ENCODE measurements at places on chromosomes 6 and 20. TPM values are rescaled to one million over a fixed set of nuclear protein-coding genes. Genes with fewer than 3 reads are reported as not detected.

Gene LY6G6C
- not detected for polyA plus RNA-seq

Gene HLA-DOA
- 4.3 TPM for polyA plus RNA-seq

Gene AVP
- polyA plus RNA-seq, result not detected

DNA sequence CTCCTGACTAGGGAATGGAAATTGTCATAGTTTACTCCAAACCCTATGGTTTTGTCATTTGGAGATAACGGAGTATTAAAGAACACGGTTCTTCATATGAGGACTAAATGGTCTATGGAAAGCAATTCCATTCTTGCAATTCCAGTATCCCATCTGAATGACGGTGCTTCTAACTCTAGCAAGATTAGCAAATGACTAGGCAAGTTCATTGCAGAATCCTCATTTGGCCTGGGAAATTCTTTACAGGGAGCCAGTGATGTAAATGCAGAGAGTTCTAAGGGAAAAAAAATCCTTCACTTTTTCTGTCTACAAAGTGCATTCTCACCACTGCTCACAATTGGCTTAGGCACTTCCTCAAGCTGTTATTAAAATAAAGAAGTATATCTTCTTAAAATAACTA, 111.5 kb downstream of the MOXD1 start:
- no peak for DNase-seq

GRCh38 chr6:111862741-111863140, 10.5 kb downstream of the FYN start:
- no peak for DNase-seq

DNA sequence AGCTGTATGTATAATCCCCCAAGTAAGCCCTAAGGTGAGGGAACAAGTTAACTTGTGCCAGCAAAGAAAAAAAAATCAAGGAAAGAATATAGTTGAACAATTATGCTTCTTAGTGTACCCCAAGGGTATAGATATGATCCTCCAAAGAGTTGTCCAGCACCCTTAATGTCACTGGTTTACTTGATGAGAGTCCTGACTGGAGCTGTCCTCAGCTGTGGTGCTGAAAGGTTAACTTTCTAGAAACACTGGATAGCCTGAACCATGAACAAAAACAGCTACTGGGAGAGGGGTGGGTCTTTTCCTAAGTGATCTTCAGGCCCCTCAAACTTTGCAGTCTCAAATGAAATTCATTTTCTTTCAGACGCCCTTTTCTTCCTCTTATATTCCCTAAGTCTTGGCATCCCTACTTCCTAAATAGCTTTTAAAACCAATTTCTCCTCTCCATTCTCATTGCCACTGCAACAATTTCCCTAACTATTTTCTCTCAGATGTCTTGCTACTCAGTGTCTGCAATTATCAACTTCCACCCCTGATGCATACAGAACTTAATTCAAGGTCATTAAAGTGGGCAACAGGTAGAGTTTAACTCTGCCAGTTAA, 83.5 kb upstream of the PROKR2 start:
- peak; percentile 15 for DNase-seq

DNA sequence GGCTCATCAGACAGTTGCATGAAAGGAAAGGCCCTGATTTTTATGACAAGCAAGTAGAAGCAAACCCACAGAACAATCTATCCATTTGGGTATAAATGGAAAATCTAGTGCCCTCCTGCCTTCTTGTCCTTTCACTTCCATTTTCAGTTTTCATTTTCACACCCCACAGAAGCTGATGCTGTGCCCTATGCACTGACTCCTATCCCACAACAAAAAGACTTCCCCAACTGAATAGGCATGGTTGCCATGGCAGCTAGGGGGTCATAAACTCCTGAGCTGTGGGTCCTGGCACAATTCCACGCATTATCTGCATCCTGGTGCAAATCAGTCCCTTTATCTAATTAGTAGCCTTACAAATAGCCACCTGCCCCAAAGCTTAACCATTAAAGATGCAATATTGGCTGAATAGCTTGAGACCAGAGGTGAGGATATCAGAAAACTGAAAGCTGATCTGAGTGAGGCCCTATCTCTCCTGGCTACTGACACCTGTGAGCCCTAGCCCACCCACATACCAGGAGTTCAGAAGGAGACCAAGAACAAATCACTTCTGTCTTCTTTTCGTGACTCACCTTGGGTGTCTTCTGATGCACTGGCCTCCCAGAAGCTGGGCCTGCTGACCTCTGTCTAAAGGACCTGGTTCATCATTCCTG, 34.9 kb upstream of the HEY2 start:
- no peak for DNase-seq

DNA sequence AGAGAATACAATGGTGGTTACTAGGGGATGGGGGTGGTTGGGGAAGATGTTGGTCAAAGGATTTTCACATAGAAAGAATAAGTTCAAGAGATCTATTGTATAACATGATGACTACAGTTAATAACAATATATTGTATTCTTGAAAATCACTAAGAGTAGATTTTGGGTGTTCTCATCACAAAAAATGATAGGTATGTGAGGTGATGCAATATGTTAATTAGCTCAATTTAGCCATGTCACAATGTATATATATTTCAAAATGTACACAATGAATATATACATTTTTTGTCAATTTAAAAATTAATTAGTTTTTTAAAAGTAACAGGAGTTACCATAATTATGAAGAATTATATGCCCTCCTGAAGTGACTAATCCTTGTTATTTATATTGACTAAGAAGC, 22.3 kb downstream of the ZNF133 start:
- no peak for DNase-seq

GRCh38 chr20:46362921-46363867, 43.2 kb downstream of the ELMO2 start:
- DNase-seq, result no peak

DNA sequence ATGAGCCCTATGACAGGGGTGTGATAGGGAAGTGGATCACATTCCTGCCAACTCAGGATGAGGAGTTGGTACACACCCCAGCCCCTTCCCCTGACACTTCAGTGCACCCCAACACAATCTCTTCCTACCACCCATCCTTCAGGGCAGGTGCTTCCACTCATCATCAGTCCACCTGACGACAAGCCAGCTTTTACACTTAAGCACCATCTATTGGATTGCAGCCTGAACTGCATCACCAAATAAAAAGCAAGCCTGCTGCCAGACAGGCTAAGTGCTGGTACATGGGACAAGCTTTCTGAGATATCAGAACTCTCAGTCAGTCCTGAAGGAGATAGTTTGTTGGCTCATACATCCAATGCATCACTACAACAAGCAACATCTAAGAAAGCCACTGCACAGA, 69.0 kb upstream of the TMEM200A start:
- no peak for DNase-seq

GRCh38 chr6:167735084-167735950, 91.4 kb upstream of the AFDN start:
- no peak for DNase-seq

GRCh38 chr6:19502301-19502700, 334.9 kb upstream of the ID4 start:
- DNase-seq, result no peak

DNA sequence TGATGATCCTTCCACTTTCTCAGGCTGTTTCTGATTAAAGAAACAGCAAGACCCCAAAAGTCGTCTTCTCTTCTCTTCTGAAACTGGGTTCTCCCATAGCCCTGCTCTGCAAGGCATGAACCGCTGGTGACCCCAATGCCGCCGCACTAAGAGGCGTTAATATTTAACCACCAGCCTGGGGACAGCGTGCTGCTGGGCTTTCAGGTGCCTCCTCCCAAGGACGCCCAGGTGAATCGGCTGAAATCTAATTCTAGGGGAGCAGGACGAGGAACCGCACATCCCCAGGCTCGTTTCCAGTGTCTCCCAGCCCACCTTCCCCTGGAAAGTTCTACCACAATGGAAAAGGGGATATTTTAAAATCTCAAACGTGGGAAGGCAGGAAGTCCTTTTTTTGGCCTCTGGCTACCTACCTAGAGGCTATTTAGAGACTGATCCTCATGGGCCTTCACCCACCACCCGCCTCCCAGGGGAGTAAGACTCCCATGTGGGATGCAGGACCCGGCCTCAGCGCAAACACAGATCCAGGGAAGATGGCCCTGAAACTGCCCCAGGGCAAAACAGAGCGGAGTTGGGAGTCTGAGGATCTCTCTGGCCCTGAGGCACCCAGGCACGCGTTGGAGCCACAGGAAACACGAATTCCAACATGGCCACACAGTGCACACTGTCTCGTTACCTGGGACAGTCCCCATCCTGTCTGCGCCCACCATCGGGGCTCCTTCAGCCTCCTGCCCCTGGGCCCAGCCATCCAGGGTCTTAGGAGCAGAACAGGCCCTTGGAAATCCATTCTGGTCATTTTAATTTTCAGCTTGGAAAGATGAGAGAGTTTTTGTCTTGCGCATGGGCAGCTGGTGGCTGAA, 56.2 kb downstream of the BMP7 start:
- DNase-seq, result no peak

DNA sequence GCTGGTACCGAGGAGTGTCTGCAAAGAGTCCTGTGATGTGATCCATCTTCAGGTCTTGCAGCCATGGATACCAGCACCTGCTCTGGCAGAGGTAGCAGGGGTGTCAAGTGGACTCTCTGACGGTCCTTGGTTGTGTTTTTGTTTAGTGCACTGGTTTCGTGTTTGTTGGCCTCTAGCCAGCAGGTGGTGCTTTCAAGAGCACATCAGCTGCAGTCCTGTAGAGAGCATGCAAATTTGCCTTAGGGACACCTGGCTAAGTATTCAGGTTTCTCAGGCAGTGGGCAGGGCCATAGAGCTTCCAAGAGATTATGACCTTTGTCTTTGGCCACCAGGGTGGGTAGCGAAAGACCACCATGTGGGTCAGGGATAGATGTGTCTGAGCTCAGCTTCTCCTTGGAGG, 14.5 kb upstream of the RGS17 start:
- no peak for DNase-seq

GRCh38 chr20:63061771-63062100, 55.0 kb upstream of the BHLHE23 start:
- no peak for DNase-seq
